HuH-7 (cell line): ENCODE measurements at places on chromosomes 4 and X.

GRCh38 chrX:75365243-75365975 lies 91.5 kb downstream of the UPRT start:
- no peak for DNase-seq

- DNase-seq: no peak
These were observed 168.0 kb downstream of the SOWAHB start for GRCh38 chr4:76729980-76730379.

DNA sequence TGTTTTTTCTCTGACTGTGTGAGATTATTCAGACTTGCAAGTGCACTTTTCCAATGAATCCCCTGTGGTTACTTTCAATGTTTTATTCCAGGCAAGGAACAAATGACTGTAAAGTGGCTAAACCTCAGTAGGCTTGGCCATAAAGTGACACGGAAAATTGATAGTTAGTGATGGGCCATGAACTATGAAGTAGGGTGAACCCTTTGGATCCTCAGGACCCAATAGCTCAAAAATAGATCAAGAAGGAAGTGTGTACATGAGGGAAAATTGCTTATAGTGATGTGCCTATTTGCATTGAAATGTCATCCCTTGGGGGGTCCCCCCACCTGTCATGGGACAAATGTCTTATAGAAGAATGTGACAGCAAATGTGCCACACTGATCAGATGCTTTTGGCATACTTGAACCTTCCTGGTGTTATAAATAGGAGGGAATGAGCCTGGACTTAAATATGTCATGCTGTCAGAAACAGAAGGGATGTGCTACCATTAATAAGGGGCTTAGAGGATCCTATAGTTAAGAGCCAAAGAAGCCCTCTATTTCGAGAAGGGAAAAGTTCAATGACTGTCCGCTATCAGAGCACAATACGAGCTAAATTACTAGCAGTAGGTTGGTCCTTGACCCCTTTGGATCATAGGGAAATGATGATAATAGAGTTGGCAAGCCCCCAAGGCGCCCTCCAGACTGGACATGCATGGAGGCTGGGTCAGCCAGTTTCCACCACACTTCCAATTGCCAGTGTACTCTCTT lies 30.3 kb downstream of the SLC16A2 start:
- no peak for DNase-seq

DNA sequence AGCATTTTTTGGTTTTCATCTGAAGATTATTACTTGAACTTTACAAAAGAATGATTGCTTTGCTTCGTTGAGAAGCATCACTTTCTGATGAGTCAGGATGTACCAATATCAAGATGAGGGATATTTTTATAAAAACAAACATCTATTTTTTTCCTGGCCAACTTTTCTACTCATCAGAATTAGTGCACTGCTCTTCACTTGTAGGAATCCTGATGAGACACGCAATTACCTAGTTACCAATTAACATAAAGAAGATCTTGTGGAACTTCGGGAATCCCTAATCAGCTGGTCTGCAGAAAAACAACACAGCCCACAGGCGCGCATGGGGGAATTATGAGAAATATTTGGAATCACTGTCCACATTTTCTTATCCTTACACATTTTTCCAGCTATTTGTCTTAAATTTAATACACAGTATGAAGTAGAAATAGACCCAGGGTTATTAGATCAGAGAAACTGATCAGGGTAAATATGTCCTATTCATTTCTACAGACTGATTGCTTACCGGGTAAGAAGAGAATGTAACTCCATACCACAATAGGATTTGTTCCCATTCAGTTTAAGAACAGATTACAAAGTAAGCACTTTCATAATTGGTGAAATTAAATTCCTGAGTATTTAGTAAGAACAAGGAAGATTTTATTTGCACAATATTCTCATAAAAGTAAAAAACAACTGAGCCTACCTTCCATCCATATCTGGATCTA lies 50.9 kb downstream of the MFAP3L start:
- no peak for DNase-seq

- DNase-seq: no peak
These were observed 791 bp downstream of the GUCY1B1 start for GRCh38 chr4:155759372-155760252.

DNA sequence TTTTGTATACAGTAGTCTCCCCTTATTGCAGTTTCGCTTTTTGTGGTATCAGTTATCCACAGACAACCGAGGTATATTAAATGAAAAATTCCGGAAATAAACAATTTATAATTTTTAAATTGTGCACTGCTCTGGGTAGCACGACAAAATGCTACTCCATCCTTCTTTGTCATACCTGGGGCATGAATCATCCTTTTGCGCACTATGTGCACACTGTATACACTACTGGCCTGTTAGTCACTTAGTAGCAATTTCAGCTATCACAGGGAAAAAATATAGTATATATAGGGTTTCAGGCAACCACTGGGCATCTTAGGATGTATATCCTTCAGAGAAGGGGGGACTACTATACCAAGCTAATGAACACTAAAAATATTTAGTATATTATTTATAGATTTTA lies 198.8 kb upstream of the FAT4 start:
- no peak for DNase-seq

DNA sequence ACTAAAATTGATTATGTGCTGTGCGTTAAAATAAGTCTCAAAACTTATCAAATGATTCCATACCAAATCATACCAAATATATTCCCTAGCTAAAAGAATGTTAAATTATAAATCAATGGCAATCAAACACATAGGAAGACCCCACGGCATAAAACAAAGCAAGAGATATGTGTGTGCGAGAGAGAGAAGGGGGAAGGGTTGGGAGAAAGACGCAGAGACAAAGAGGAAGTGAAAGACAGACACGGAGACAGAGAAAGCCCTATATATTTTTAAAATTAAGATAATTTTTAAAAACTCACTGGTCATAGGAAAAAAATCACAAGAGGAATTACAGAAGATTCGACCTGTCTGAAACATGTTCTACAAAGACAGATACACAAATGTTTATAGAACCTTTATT lies 371.4 kb downstream of the NLGN4X start:
- DNase-seq: no peak

DNA sequence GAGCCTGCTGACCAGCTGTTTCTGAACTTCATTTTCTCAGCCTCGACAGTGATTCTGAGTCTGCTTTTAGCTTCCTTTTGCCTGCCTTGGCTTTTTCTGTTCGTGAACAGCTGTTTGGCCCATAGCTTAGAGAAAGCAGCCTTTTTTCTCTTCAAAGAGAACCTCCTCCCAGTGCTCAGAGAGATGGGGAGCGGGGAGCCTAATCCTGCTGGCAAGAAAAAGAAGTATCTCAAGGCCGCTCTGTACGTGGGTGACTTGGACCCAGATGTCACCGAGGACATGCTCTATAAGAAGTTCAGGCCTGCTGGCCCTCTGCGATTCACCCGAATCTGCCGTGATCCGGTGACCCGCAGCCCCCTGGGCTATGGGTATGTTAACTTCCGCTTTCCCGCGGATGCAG lies 756 bp downstream of the PABPC5 start:
- no peak for DNase-seq

DNA sequence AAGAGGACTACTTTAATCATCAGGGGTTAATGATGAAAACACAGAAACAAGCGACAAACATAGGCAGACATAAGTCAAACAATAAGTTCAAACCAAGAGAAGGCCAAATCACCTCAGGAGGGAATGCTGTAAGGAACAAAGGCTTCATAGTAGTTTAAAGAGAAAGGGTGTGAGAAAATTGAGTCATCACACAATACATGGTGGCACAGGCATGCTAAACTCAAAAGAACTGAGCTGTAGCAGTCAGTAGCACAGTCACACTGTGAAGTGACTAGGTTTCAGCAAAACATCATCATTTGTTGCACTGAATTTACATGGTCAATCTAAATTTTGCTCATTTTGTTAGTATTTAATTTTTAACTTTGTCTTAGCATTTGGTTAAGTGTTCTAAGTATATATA lies 24.2 kb downstream of the SMC1A start:
- no peak for DNase-seq

GRCh38 chrX:154019633-154020528 lies at the start of gene IRAK1:
Gene IRAK1 (minus strand): TSS chrX:154019902. CDS start chrX:154019812, 90 bp downstream.
- DNase-seq: peak; percentile 70

DNA sequence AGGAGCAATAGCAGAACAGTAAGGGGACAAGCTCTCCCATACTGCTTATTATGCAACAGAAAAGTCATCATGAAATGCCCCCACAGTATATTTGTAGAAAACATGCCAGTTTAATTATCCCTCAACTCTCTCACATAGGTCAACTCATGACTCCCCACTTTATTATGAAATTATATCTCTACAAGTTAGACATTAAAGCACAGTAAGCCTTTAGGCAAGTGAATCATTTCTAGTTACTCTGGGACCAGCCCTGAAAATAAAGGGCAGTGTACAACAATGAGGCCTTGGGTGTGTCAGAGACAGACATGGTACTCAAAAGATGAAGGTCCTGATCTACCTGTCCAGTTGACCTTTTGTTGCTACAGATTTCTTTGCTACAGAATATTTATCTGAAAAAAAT lies 191.9 kb downstream of the FBXW7 start:
- DNase-seq: no peak
